Head of caudate nucleus (tissue), 42 donors: ENCODE measurements at places on chromosomes 13 and 19.

GRCh38 chr19:30222992-30223865, 149.0 kb upstream of the ZNF536 start:
- DNase-seq, result no peak

DNA sequence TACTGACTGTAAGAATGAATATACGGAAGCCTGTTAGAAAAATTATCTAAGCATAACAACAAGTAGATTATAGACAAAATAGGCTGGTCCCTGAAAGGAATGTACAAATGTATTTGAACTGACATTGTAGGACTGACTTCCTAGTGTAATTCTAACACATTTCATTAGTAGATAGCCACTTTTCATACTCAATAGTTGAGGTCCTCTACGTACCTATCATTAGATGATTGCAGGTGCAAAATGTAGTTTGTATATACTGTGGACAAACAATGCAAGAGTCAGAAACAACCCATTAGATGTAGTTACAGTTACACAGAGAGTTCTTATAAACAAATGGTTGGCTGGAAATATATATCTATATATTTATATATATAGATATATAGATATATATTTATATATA, 402.3 kb upstream of the SLITRK6 start:
- no peak for DNase-seq

GRCh38 chr13:90594681-90595080, 752.8 kb upstream of the MIR17HG start:
- no peak for DNase-seq

- no peak for DNase-seq
These were observed 942.6 kb upstream of the SLC10A2 start for GRCh38 chr13:104008541-104009435.

DNA sequence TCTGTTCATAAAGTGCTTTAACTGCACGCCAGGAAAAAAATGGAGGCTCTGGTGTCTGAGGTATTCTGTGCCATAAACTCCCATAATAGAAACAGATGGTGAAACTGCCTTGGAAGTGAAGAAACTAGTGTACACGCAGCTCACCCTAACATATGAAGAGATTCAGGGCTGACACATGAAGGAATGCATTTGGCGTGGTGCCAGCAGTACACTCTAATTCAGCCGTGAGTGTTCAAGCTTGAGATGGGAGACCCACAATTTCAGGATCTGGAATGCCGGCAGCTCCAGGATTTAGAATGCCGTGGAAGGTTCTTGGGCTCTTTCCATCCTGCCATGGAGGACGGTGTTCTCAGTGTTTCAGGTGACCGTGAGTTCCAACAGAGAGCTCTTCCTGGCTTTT, 478.4 kb downstream of the TSHZ3 start:
- no peak for DNase-seq

DNA sequence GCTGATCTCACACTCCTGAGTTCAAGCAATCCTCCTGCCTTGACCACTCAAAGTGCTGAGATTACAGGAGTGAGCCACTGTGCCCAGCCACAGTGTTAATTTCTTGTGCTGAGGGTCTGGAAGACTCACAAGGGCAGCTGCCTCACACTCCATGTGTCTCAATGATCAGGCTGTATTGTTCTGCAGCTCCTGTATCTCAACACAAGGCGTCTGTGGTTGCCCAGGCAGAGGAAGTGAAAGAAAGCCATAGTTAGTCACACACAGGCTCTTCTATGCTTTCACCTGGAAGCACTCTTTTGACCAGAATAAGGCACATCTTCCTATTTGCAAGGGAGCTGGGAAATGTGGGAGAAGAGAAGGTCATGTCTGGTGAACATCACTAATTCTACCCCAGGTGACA, 107.3 kb upstream of the ZNF507 start:
- no peak for DNase-seq

DNA sequence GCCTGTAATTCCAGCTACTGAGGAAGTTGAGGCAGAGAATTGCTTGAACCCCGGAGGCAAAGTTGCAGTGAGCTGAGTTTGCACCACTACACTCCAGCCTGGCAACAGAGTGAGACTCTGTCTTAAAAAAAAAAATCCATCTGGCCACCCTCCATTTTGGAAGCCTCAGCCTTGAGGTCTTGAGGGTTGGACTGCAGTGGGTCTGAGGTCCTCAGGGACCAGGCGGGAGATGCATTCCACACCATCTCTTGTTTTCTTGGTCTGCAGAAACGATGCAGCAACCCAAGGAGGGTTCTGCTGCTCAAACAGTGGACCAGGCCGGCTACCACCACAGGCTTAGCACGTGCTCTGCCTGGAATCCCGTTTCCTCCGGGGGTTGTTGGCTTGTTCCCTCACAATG, 299.3 kb downstream of the FGF9 start:
- no peak for DNase-seq
